Activated T-helper 1 cell treated with anti-CD3 and anti-CD28 coated beads, Interleukin-12 subunit alpha, Interleukin-12 subunit beta, Interleukin-2, Interleukin-4 antibody, amounts not matched to agents 30 ng/mL and 10 ng/mL and 1 ng/mL, durations not matched to agents 14 hours and 24 hours and 36 hours (primary cell): ENCODE measurements at places on chromosomes 11 and 22.
A peak's percentile ranks its signal among the peaks of the same experiment; 100 is the strongest.

GRCh38 chr22:27045103-27045947, 387.9 kb downstream of the MIAT start:
- no peak for DNase-seq
- no peaks in the 10 kb centered on the region for H3K4me1 ChIP-seq
- no peak overlapping the region for H3K4me3 ChIP-seq
- H3K27me3 ChIP-seq, result peaks cover 2% of the 10 kb centered on the region
- H3K27ac ChIP-seq, result no peak overlapping the region

- peaks cover 8% of the 10 kb centered on the region for H3K27me3 ChIP-seq
- no peak overlapping the region for H3K4me3 ChIP-seq
- H3K4me1 ChIP-seq, result peaks cover 11% of the 10 kb centered on the region
- H3K27ac ChIP-seq, result no peak overlapping the region
Observed at GRCh38 chr11:130400781-130401483, 27.5 kb downstream of the ADAMTS8 start.

DNA sequence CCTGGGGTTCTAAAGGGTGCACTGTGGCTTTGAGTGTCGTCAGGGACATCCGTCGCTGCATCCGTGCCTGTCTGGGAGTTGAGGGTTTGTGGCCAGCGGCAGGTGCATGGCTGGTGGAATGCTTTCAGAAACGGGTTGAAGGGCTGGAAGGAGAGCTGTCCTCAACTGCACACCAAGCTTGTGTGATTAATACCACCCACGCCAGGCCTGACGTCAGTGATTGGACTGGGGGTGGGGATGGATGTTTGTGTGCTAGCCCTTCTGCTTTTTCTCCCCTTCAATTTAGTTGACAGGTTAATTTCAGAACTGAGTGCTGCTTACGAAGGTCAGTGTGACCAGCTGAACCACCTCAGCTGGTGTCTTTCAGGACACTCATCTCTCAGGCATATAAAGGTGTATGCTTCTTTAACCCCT, 3.2 kb upstream of the GAB2 start:
- peaks cover 59% of the 10 kb centered on the region for H3K4me1 ChIP-seq
- H3K4me3 ChIP-seq, result peak overlapping the region; percentile 60
- H3K36me3 ChIP-seq, result peaks cover 8% of the 10 kb centered on the region
- H3K27ac ChIP-seq, result peak overlapping the region; percentile 14
- peaks cover 8% of the 10 kb centered on the region for H3K27me3 ChIP-seq

- peaks cover 9% of the 10 kb centered on the region for H3K4me1 ChIP-seq
- no peak overlapping the region for H3K27ac ChIP-seq
- H3K4me3 ChIP-seq, result no peak overlapping the region
Observed at GRCh38 chr11:94507485-94507884, 4.8 kb upstream of the C11orf97 start.

DNA sequence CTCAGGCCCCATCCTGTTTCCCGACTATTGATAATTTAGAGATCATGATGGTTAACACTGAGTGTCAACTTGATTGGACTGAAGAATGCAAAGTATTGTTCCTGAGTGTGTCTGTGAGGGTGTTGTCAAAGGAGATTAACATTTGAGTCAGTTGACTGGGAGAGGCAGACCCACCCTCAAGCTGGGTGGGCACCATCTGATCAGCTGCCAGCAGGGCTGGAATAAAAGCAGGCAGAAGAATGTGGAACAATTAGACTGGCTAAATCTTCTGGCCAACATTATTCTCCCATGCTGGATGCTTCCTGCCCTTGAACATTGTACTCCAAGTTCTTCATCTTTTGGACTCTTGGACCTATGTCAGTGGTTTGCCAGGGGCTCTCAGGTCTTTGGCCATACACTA, 1170.0 kb upstream of the CNTN5 start:
- H3K4me1 ChIP-seq, result no peaks in the 10 kb centered on the region
- no peak overlapping the region for H3K27ac ChIP-seq
- H3K4me3 ChIP-seq, result no peak overlapping the region

GRCh38 chr22:28548406-28548805, 131.2 kb downstream of the TTC28 start:
- peaks cover 3% of the 10 kb centered on the region for H3K27me3 ChIP-seq
- DNase-seq, result no peak
- H3K36me3 ChIP-seq, result no peaks in the 10 kb centered on the region

GRCh38 chr22:27975381-27976013, 56.4 kb upstream of the PITPNB start:
- DNase-seq, result no peak
- no peak overlapping the region for H3K27ac ChIP-seq
- H3K4me3 ChIP-seq, result no peak overlapping the region
- no peaks in the 10 kb centered on the region for H3K4me1 ChIP-seq
- no peaks in the 10 kb centered on the region for H3K27me3 ChIP-seq

- H3K4me1 ChIP-seq, result no peaks in the 10 kb centered on the region
- no peak for DNase-seq
- no peak overlapping the region for H3K4me3 ChIP-seq
- H3K27ac ChIP-seq, result no peak overlapping the region
- no peaks in the 10 kb centered on the region for H3K27me3 ChIP-seq
Observed at GRCh38 chr22:28254396-28254795, 335.3 kb upstream of the PITPNB start.

GRCh38 chr11:30451167-30451566, 128.3 kb downstream of the ARL14EP start:
- H3K4me3 ChIP-seq, result no peak overlapping the region
- no peak overlapping the region for H3K27ac ChIP-seq
- no peaks in the 10 kb centered on the region for H3K27me3 ChIP-seq
- H3K4me1 ChIP-seq, result no peaks in the 10 kb centered on the region
- H3K36me3 ChIP-seq, result no peaks in the 10 kb centered on the region

- H3K27me3 ChIP-seq, result peaks cover 22% of the 10 kb centered on the region
- no peak for DNase-seq
- H3K27ac ChIP-seq, result no peak overlapping the region
- no peaks in the 10 kb centered on the region for H3K36me3 ChIP-seq
- H3K4me3 ChIP-seq, result no peak overlapping the region
- peaks cover 6% of the 10 kb centered on the region for H3K4me1 ChIP-seq
Observed at GRCh38 chr11:19073454-19074415, 13.2 kb upstream of the MRGPRX2 start.

GRCh38 chr11:110345743-110346142, 49.3 kb upstream of the RDX start:
- H3K27me3 ChIP-seq, result no peaks in the 10 kb centered on the region
- peaks cover 80% of the 10 kb centered on the region for H3K4me1 ChIP-seq
- H3K27ac ChIP-seq, result peak overlapping the region; percentile 98
- H3K36me3 ChIP-seq, result peaks cover 25% of the 10 kb centered on the region
